ENCODE measurements at places on chromosomes 2 and 18.

GRCh38 chr18:79770826-79771225 lies 26.9 kb upstream of the KCNG2 start:
- DNase-seq, result no peak

GRCh38 chr2:109125593-109126500 lies 3.2 kb upstream of the SH3RF3 start:
- peak; percentile 94 for DNase-seq

GRCh38 chr2:234754126-234754525 lies 197.7 kb upstream of the SH3BP4 start:
- no peak for DNase-seq

- DNase-seq, result no peak
These were observed 228.1 kb upstream of the TFPI start for GRCh38 chr2:187782301-187782700.

Data from GM04503 (cell line).